Adrenal gland (tissue), 19 donors: ENCODE measurements at places on chromosomes 5 and 9. TPM values are rescaled to one million over a fixed set of nuclear protein-coding genes. Genes with fewer than 3 reads are reported as not detected.
A peak's percentile ranks its signal among the peaks of the same experiment; 100 is the strongest.

- H3K4me1 ChIP-seq: no peaks in the 10 kb centered on the region
- H3K36me3 ChIP-seq: no peaks in the 10 kb centered on the region
- no peaks in the 10 kb centered on the region for H3K27me3 ChIP-seq
- DNase-seq: no peak
- H3K27ac ChIP-seq: no peak overlapping the region
These were observed 49.7 kb downstream of the BASP1 start for GRCh38 chr5:17267106-17267505.

- DNase-seq: no peak
- H3K4me1 ChIP-seq: no peaks in the 10 kb centered on the region
- no peak overlapping the region for H3K27ac ChIP-seq
These were observed 57.3 kb downstream of the S1PR3 start for GRCh38 chr9:89048616-89049015.

DNA sequence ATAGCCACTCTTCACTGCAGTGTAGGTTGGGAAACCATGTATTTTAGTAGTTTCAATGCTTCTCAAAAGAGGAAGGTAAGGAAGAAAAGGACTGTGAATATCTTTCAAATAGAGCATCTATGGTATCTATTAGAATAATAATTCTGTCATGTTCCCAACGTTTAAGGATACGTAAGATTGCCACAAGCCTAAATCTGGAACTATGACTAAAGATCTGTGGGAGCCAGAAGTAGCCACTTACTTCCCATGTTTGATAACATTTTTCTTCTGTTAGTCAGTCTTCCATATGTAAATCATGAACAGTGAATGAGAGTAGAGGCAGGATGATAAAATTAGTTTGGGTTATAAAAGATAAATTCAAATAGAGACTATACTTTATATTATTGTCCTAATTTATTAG, 16.3 kb upstream of the MROH2B start:
- H3K36me3 ChIP-seq: no peaks in the 10 kb centered on the region
- DNase-seq: no peak
- H3K27ac ChIP-seq: no peak overlapping the region
- no peak overlapping the region for H3K4me3 ChIP-seq
- H3K27me3 ChIP-seq: no peaks in the 10 kb centered on the region

GRCh38 chr9:129140397-129141065, 29.3 kb downstream of the PTPA start:
- H3K27ac ChIP-seq: peak overlapping the region; percentile 100
- no peak for DNase-seq
- no peaks in the 10 kb centered on the region for H3K36me3 ChIP-seq
- H3K4me1 ChIP-seq: peaks cover 83% of the 10 kb centered on the region
- no peaks in the 10 kb centered on the region for H3K27me3 ChIP-seq

Gene C5orf58
- polyA plus RNA-seq: not detected

DNA sequence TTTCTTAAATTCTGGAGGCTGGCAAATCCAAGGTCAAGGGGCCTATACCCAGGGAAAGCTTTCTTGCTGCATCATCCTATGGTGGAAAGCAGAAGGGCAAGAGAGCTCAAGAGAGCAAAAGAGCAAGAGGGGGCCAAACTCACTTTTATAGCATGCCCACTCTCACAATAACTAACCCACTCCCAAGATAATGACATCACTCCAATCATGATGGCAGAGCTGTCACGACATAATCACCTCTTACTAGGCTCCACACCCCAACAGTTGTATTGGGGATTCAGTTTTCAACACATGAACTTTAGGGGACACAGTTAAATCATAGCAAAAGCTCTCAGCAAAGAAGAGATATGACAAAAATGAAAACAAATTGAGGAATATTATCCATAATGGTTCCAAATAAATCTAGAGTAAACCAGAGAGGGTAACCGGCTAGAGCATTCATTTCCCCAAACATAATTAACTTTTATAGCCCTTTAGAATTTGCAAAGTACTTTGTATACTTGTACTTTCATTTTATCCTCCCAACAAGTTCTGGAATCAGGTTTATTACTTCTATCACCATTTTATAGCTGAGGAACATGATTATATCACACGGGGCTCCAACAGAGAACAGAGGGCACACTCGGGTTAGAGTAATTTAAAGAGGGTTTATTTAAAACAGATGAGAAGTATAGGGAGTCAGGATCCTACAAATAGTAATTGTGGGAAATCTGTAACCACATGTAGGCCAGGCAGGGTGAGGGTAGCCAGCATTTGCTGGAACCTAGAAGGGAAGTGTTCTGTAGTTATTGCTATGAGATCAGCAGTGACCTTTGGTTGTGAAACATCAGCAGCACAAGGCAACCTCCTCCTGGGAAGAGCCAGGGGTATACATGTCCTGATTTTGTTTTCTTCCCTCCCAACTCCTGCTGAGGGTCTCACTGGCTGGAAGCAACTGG, 7.2 kb upstream of the TARS1 start:
- no peak overlapping the region for H3K27ac ChIP-seq
- H3K4me1 ChIP-seq: no peaks in the 10 kb centered on the region
- no peak overlapping the region for H3K4me3 ChIP-seq
- H3K27me3 ChIP-seq: no peaks in the 10 kb centered on the region
- no peak for DNase-seq
- no peaks in the 10 kb centered on the region for H3K36me3 ChIP-seq

GRCh38 chr5:56072863-56073766, 78.4 kb upstream of the IL6ST start:
- no peak for DNase-seq
- H3K36me3 ChIP-seq: no peaks in the 10 kb centered on the region
- no peak overlapping the region for H3K4me3 ChIP-seq
- H3K27me3 ChIP-seq: no peaks in the 10 kb centered on the region
- H3K4me1 ChIP-seq: peaks cover 37% of the 10 kb centered on the region

DNA sequence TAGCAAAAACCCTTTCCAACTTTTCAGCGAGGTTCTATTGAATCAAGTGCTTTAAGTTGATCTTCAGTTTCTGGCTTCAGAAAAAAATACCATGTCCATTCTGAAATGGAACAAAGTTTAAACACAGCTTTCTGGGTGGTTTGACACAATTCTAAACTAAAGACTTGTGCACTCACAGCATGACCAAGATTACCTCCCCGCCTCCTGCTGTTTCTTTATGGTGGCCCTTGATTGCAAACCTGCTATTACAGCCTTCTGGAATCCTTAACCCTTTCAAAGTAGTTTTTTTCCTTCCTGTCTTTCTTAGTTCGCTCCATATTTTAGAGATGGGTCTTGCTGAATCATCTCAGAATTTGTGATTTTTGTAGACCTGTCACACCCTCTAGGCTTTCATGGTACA, 135.9 kb upstream of the FBN2 start:
- H3K4me1 ChIP-seq: no peaks in the 10 kb centered on the region
- no peak overlapping the region for H3K27ac ChIP-seq
- no peak overlapping the region for H3K4me3 ChIP-seq
- H3K36me3 ChIP-seq: no peaks in the 10 kb centered on the region

Gene DOK3
- 2.3 TPM for polyA plus RNA-seq

- peak overlapping the region; percentile 89 for H3K27ac ChIP-seq
- DNase-seq: peak; percentile 62
- H3K36me3 ChIP-seq: no peaks in the 10 kb centered on the region
- peaks cover 29% of the 10 kb centered on the region for H3K4me1 ChIP-seq
- no peaks in the 10 kb centered on the region for H3K27me3 ChIP-seq
These were observed 660 bp downstream of the SCAMP1 start for GRCh38 chr5:78360924-78361630.

Gene HRCT1
- 1.5 TPM for polyA plus RNA-seq

GRCh38 chr9:14212077-14212476, 101.9 kb downstream of the NFIB start:
- H3K4me1 ChIP-seq: peaks cover 28% of the 10 kb centered on the region
- H3K4me3 ChIP-seq: no peak overlapping the region
- no peaks in the 10 kb centered on the region for H3K27me3 ChIP-seq
- no peak for DNase-seq
- no peak overlapping the region for H3K27ac ChIP-seq
- H3K36me3 ChIP-seq: no peaks in the 10 kb centered on the region

- no peak overlapping the region for H3K4me3 ChIP-seq
- H3K27ac ChIP-seq: no peak overlapping the region
- no peak for DNase-seq
- H3K4me1 ChIP-seq: no peaks in the 10 kb centered on the region
These were observed 308.7 kb downstream of the MED10 start for GRCh38 chr5:6069496-6070185.

Gene AJM1
- 13.7 TPM for polyA plus RNA-seq

- H3K27ac ChIP-seq: no peak overlapping the region
- H3K4me1 ChIP-seq: peaks cover 54% of the 10 kb centered on the region
- no peak overlapping the region for H3K4me3 ChIP-seq
- H3K36me3 ChIP-seq: no peaks in the 10 kb centered on the region
These were observed 22.3 kb downstream of the LIFR start for GRCh38 chr5:38534156-38534453.

Gene NFIB
- 10.9 TPM for polyA plus RNA-seq

DNA sequence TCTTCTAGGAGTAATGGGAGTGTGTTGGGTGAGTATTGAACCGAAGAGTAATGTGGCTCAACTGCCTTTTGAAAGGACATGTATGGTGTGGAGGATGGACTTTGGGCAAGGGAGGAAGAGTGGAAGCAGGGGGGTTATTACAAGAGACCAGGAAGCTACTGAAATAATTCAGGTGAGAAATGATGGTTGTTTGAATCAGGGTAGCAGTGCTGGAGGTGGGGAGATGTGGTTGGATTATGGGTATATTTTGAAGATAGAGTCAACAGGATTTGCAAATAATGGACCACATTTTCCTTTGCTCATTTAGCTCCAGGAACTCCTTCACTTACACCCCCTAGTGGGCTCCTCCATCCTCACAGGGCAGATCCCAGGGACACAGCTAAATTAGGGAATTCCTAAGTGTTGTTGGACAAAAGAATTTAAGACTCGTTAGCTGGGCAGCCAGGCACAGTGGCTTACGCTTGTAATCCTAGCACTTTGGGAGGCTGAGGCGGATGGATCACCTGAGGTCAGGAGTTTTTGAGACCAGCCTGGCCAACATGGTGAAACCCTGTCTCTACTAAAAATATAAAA, 1.2 kb upstream of the SLC4A9 start:
- peaks cover 4% of the 10 kb centered on the region for H3K4me1 ChIP-seq
- no peaks in the 10 kb centered on the region for H3K27me3 ChIP-seq
- no peaks in the 10 kb centered on the region for H3K36me3 ChIP-seq
- H3K27ac ChIP-seq: no peak overlapping the region
- DNase-seq: no peak
- no peak overlapping the region for H3K4me3 ChIP-seq

DNA sequence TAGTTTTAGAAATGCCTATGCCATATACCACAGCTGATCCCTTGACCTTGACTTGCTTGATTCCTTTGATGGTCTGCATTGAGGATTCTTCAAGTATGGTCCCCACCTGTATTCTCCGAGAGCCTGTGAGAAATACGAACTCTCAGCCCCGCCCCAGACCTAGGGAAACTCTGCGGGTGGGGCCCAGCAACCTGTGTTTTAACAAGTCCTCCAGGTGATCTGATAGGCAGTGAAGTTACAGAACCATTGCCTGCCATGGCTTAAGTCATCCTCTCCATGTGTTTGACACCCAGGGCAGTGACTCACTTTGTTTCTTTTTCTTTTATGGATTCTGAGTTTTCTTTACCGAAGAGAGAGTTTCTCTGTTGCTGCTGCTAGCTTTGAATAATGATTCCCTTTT, 18.5 kb downstream of the FRMPD1 start:
- H3K27me3 ChIP-seq: peaks cover 3% of the 10 kb centered on the region
- DNase-seq: no peak
- no peaks in the 10 kb centered on the region for H3K36me3 ChIP-seq
- H3K4me3 ChIP-seq: no peak overlapping the region
- no peaks in the 10 kb centered on the region for H3K4me1 ChIP-seq
